ENCODE measurements at places on chromosomes 12 and 14.

GRCh38 chr14:93676416-93676958, 111.8 kb downstream of the PRIMA1 start:
- peak; percentile 0 for DNase-seq

DNA sequence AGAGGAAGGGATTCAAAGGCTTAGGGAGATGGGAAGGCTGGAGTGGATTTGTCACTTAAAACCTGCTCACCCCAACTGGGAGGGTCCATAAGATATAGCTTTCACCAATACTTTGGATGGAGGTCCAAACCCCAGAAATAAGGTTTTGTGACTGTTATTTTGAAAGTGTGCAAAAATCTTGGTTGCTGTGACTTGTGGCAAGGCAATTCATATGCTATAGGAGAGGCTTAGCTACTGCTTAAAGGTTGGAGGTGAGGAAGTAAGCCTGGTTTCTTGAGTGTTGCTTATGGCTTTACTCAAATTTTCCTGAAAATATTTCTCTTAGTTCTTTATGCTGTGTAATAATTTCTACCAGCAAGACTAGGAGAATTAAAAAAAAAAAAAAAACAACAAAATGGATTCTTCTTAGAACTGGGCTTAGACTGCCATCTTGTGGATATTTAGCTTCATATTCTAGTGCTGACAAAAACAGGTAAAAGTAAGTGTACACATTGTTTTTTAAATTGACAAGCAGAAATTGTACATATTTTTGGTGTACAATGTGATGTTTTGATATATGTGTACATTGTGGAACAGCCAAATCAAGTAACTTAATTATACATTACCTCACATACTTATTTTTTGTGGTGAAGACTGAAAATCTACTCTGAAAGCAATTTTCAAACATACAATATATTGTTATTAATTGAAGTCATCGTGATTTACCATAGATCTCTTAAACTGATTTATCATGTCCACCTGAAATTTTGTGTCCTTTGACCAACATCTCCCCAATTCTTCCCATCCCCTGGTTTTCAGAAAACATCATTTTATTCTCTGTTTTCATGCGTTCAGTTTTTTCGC, 23.0 kb downstream of the PDE6H start:
- peak; percentile 51 for DNase-seq

DNA sequence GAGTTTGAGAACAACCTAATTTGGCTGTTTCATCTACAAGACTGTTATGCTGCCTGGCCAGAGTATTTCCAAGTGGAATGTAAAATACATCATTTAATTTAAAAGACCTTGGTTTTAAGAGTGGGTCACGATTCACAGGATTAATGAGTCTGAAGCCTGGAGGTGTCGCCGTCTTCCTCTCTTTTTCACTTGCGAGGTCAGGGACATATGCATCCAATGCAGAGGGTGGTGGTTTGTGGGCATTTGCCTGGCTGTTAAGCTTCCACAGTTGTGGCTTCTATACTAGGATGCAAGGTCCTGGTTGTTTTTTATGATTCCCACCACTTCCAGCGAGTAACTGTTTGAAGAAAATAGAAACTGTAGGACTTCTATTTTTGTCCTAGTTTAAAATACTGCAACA, 22.8 kb upstream of the RASSF3 start:
- DNase-seq = no peak

GRCh38 chr12:27012239-27012981, 1.8 kb downstream of the TM7SF3 start:
- DNase-seq = no peak

- DNase-seq = no peak
These were observed 1424.9 kb downstream of the LRFN5 start for GRCh38 chr14:43031598-43031997.

GRCh38 chr12:67807814-67808213, 159.3 kb downstream of the DYRK2 start:
- no peak for DNase-seq

GRCh38 chr14:103472939-103473338, 49.7 kb downstream of the CKB start:
- DNase-seq = no peak

GRCh38 chr14:92153581-92153980, 31.8 kb downstream of the CPSF2 start:
- DNase-seq = no peak

- DNase-seq = no peak
These were observed 80.0 kb upstream of the EGLN3 start for GRCh38 chr14:34030864-34031263.

All from NCI-H1436 (cell line).